Inflammatory macrophage treated with lipopolysaccharide for 4 hours (primary cell): ENCODE measurements at places on chromosomes 3 and 15.
A peak's percentile ranks its signal among the peaks of the same experiment; 100 is the strongest.

DNA sequence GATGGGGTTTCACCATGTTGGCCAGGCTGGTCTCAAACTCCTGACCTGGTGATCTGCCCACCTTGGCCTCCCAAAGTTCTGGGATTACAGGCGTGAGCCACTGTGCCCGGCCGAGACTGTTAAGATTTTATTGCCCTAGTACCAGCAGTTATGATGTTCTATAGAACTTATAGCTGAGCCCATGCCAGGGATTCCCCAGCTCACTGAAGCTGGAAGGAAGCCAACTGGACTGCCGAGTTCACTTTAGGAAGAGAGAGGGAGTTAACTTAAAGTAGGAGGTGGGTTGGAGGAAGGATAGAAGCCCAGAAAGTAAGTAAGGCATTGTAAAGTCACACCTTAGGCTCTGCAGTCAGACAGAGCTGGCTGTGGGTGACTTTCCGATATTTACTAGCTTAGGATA is 101.1 kb upstream of the BOC start:
- no peak for DNase-seq

DNA sequence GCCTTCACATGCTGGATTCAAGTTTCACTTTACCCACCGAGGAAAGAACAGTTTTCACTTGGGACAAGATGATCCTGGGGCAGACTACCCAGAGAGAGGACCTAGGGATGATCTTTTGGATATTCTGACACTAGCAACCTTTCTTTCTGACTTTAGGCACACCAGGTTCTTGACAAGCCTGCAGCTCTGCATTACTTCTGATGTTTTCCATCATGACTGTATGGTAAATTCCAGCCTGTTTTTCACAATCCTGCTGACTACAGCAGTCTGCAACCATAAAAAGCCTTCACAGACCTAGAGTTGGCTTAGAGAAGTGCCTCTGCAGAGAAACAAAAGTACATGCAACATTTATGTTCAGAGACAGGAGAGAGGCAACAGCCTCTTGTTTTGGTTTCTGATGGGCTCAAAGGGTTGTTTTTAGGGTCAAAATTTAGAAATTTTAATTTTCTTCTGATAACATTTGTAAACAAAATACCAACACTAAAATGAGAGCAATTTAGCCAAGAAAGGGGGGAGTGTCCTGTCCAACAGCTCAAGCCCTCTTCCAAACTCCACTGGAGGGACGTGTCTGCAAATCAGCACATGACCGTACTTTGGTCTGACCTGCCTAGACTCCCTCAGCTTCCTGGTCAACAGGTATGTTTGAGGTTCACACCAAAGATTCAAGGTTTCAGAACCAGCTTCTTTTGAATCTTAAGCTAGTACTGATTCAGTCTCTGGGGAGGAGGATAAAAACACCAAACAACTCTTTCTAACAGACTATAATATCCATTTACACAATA is 799 bp downstream of the ABI3BP start:
- no peak for DNase-seq

DNA sequence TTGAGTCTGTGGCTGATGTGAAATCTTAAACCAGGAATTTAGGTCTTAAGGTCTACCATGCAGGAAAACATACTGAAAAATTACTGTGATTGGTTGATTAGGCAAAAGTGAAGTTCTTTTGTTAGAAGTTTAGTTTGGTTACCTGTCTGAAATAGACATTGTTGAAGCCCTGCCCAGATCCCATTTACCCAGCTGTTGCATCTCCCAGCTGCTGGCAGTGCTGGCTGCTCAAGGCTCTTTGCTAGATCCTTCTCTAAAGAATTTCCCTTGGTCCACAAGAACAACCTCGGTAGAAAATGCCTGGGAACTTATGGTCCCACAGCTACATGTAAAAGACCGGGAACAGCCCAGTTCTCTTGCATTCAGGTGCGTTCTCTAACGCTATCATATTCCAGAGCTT is 137.3 kb downstream of the EDEM1 start:
- no peak for DNase-seq

- no peak for DNase-seq
These were observed 52.4 kb downstream of the SLC9A9 start for GRCh38 chr3:143795874-143796273.

DNA sequence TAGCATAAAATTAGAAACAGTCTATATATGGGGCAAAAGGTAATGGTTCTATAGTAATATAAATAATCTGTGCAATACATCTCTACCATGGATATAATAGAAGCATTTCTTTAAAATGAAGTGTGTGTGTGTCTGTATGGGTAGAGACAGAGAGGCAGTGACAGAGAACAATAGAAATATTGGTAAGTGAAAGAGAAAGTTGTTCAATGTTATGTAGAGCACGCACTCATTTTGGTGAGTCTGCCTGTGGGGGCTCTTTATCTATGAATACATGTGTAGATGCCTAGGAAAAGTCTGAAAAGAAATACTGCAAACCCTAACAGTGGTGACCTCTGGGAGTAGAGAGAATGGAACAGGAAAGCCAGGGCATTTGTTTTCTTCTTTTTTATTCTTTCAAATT is 182.6 kb downstream of the STAC start:
- DNase-seq, result no peak

- DNase-seq, result no peak
These were observed 29.1 kb upstream of the TCAIM start for GRCh38 chr3:44309500-44309899.

- no peak for DNase-seq
These were observed 1.1 kb upstream of the DNAJC13 start for GRCh38 chr3:132416161-132416560.

- no peak for DNase-seq
These were observed 565.0 kb downstream of the MAGI1 start for GRCh38 chr3:65473736-65474135.

DNA sequence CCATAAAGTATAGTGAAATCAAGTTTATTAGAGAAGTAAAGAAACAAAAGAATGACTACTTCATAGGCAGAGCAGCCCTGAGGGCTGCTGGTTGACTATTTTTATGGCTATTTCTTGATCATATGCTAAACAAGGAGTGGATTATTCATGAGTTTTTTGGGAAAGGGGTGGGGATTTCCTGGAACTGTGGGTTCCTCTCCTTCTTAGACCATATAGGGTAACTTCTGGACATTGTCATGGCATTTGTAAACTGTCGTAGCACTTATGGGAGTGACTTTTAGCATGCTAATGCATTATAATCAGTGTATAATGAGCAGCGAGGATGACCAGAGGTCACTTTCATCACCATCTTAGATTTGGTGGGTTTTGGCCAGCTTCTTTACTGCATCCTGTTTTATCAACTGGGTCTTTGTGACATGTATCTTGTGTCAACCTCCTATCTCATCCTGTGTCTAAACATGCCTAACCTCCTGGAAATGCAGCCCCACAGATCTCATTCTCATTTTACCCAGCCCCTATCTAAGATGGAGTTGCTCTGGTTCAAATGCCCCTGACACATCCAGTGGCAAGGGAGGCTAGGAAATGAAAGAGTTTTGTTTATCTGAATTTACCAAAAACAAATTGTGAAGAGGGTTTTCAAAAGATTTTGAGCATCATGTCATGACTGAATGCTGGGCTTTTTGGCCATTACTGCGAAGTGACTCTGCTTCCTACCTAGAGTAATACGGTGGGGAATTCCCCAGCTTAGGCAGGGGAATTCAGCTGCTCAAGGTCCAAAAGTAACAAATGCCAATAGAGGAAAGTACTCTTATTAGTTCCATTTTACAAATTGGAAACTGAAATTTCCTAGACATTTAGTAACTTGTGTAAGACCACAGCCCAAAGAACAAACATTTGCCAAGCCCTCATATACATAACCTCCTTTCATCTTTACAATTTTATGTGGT is 6.2 kb upstream of the SPSB4 start:
- peak; percentile 35 for DNase-seq

GRCh38 chr15:85000189-85000864 is 18.7 kb downstream of the PDE8A start:
- DNase-seq, result no peak

- no peak for DNase-seq
These were observed 35.6 kb downstream of the ALCAM start for GRCh38 chr3:105402287-105402801.

DNA sequence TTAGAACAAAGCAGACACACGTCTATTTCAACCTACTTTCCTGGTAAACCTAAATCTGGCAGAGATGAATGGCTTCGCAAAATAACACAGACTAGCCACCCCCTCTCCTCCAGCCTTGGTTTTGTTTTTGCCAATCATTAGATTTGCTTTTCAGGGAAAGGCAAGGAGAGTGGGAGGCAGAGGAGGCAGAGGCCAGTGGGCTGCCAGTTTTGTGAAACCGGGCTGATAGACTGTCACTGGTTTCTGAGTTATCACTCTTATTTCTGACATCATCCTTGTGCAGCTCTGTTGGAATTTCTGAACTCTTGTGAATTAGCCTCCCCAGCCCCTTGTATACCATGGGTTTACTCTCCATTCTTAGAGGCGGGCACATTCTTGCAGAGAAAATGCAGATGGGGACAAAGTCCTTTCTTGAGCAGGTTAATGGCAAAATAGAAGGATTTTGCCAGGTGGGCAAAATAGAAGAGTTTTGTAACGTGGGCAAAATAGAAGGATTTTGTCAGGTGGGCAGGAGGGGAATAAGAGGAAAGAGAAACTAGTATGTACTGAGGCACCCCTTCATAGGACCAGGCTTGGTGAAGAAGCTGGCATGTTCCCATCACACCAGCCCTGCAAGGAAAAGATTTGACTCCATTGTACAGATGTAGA is 3.2 kb upstream of the FEM1B start:
- peak; percentile 86 for DNase-seq

DNA sequence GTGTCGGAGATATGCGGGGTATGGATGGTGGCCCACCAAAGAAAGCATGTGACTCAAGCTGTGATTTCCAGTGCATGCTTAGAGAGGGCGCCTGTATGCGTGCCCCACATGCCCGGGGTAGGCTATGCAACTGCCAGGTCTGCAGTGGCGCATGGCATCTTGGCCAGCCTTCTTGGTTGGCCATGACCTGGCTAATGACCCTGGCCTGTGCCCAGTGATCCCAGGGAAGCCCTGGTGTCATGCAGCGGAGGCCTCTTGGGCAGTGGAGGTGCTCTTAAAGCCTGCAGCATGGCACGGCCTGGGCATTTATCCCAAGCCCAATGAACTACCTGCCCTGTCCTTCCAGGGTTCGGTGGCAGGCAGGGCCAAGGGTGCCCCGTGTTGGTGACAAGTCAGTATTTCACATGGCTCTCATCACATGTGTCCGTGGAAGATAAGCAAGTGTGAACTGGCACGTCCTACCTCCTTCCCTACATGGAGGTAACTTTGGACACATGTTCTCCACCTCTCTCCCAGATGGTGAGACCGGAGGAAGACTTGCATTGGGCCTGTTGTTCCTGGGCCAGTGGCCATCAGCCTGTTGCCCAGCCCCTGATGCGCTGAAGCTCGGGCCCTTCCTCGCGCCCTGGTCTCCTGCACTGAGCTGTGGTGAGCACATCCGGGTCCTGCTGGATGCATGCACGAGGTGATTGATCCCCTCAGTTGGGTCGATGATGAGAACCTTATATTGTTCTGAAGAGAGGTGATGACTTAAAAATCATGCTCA is 192.0 kb downstream of the UBE3A start:
- DNase-seq, result no peak

GRCh38 chr3:113261063-113261625 is 49.8 kb downstream of the BOC start:
- DNase-seq, result no peak

DNA sequence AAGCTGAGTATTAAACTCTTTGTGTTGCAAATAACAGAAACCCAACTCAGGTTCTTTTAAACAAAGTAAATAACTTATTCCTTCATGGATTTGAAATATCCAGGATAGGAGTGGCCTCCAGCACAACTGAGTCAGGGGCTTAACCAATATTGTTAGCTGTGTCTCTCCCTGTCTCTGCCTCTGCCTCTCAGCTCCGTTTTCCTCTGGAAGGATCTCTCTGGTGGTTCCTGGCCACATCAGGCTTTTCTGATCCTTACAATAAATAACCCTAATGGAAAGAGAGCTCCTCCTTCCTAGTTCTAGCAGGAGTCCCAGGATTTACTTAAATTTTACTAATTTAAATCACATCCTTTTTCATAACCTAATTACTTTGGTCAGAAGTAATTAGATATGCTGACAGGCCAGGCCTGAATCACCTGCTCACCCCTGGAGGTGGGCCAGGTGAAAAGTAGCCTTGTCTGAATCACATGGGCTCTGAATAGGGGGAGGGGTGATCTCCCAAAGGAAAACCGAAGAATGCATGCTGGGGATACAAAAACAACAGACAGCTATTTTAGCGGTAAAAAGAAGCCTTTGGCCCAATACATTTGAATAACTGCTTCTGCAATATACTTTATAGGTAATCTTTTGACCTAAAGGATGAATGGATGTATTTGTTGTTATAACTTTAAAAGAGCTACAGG is 75.4 kb downstream of the REC114 start:
- DNase-seq, result no peak

DNA sequence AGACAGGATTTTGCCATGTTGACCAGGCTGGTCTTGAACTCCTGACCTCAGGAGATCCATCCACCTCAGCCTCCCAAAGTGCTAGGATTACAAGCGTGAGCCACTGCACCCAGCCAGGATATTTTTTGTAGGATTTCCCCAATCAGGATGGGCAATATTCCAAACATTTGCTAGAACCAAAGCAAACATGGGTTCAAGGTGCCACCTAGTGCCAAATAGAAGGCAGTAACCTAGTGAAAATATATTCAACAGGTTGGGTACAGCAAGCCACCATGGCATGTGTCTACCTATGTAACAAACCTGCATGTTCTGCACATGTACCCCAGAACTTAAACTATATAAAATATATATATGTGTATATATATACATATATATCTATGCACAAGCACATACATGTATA is 185.9 kb upstream of the CADM2 start:
- no peak for DNase-seq

GRCh38 chr15:59290295-59291212 is 82.1 kb downstream of the MYO1E start:
- no peak for DNase-seq

DNA sequence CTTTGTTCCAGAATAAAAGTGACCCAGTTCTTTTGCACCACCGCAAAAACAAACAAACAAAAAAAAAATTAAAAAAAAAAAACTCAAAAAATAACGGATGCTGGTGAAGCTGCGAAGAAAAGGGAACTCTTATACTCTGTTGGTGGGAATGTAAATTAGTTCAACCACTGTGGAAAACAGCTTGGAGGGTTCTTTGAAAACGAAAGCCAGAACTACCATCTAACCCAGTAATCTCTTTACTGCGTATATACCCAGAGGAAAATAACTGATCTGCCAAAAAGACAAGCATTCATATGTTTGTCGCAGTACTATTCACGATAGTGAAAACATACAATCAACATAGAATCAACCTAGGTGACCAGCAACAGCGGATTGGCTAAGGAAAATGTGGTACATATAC is 298.9 kb upstream of the CBLB start:
- no peak for DNase-seq

GRCh38 chr3:21697707-21698106 is 53.3 kb downstream of the ZNF385D start:
- DNase-seq, result no peak

GRCh38 chr3:50245831-50246516 is 10.0 kb downstream of the GNAI2 start:
- DNase-seq, result peak; percentile 85
